ENCODE measurements at places on chromosomes 6 and 20.

DNA sequence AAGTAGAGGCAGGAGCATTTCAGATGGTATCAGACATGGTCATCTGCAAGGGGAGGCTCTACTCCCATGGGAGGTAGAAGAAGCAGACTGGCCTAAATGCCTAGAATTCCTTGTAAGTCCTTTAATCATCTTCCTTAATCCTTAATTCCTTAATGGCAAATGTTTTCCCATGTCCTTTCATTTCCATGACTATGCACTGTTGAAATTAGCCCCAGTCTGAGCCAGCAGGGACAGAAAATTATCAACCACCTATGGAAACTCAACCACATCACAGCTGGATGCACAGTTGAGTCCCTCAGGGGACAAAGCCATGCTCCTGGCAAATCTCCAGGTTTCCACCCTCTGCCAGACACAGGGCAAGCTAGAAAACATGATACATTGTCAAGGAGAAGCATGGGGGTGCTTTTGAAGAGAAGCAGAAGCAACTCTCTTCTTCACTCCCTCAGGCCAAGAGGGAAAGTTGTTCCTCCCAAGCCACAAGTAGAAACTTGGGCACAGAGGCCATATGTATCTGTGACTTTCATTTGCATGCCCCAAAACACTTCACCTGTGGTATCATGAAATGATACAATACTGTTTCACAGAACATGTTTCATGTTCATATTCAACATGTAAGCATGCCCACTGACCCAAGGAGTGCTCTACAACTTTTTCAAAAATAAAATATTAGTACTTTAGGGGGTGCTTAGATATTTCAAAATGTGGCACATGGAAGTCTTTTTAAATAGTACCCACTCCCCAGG, 683.6 kb downstream of the KIF16B start:
- DNase-seq = no peak

DNA sequence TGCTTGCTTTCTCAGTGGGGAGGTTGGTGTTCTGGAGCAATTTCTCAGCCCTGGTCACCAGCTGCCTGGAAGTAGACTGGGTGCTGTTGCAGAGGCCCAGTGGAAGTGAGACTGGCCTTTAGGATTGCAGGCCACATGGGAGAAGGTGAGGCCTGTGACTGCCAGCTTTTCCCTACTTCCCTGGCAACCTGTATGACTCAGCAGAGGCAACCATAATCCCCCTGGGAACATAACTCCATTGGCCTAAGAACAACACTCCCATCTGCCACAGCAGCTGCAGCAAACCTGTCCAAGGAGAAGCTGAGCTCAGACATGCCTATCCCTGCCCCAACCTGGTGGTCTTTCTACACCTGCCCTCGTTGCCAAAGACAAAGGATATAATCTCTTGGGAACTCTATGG, 473.5 kb upstream of the SPTLC3 start:
- no peak for DNase-seq

DNA sequence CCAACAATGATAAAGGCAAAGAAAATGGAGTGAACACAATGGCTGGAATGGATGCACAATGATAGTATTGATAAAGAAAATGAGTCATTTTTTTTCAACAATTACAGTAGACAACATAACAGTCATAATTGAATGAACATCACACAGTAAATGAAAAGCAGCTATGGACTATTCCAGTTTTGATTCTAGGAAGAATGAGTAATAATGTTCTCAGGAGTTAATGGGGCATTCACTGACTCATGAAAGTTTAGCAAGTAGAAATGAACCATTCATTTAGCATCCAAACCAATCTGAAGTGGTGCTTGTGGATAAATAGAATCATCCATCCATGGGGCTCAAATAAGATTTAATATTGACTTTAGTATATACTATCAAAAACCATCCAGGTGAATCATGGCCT, 1029.5 kb upstream of the GJE1 start:
- no peak for DNase-seq

GRCh38 chr6:54810147-54810546, 36.4 kb upstream of the FAM83B start:
- no peak for DNase-seq

DNA sequence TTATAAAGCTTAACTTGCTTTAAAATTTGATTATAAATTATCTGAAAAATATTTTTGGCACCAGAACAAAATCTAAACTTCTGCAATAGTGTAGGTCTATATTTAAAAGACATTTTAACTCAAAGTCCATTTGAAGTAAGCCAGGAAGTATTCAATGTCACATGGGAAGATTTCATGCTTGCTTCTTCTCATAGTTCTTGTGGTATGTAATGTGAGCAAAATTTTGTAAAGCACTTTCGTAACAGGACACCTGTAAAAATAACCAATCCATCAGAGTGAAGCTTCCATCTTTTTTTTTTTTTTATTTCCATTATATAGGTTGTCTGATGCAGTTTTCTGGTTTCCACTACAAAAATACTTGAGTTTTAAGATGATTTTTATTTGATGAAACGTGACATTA, 386.1 kb downstream of the LAMA2 start:
- no peak for DNase-seq

DNA sequence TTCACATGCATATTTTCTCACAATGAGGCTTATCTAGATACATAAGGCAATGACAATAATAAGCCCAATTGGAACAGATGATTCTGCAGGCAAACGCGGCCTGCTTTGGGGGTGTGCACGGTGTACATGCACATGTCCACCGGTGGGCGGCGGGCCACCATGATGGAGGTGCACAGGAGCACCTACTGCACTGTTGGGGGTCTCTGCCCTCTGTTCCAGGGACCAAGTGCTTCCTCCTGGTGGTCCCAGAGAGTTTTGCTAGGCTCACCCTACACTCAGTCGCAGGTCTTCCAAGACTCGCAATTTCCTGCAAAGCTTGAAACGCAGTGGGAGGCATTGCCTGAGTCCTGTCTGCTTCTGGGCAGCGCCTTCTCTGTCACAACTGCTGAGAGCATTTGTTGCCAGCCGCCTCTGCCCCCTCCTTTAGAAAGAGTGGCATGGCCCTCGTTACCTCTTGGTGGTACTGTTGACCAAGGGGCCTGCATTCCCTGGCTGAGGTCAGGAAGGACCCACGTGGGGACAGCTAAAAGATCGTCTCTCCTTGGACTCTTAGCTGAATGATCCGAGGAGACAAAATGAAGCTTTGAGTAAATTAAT, 135.3 kb downstream of the ERMARD start:
- peak; percentile 21 for DNase-seq

- DNase-seq = no peak
Observed at GRCh38 chr20:20772497-20773085, 60.1 kb upstream of the RALGAPA2 start.

DNA sequence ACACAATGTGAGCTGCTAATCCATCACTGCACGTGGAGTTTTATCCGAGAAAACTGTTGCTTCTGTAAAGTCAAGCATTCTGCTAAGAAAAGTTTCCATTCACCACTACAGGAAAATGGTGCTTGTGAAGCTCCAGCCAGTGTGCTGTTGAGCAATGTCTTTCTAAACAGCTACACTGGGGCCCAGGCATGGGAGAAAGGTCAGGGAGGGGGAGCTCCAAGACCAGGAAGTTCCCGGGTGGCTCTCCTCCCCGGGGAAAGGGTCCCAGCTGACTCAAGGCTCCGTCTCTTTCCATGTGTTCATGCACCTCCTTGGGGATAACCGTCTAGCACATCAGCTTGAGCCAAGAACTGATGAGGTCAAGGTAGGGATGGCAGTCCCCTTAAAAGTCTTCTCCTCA, 20.5 kb downstream of the RPP40 start:
- no peak for DNase-seq

- no peak for DNase-seq
Observed at GRCh38 chr6:40479706-40480105, 107.5 kb downstream of the LRFN2 start.

DNA sequence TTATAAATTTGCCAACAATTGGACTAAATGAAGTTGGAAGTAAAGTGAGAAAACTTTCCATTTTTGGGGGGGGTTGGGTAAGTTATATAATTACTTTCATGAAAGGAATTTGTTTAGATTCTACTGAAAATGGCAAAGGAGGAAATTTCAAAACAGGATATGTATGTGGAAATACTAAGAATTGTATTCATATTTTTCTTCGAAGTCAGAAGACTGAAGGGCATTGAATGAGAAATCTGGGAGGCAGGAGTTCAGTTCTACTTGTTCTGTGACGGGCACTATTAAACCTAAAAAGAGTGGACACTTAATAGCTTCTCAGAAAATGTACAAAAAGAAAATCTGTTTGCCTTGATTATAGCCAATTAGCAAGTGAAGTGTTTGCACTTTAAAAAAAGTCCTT, 114.7 kb downstream of the PRIM2 start:
- DNase-seq = no peak

DNA sequence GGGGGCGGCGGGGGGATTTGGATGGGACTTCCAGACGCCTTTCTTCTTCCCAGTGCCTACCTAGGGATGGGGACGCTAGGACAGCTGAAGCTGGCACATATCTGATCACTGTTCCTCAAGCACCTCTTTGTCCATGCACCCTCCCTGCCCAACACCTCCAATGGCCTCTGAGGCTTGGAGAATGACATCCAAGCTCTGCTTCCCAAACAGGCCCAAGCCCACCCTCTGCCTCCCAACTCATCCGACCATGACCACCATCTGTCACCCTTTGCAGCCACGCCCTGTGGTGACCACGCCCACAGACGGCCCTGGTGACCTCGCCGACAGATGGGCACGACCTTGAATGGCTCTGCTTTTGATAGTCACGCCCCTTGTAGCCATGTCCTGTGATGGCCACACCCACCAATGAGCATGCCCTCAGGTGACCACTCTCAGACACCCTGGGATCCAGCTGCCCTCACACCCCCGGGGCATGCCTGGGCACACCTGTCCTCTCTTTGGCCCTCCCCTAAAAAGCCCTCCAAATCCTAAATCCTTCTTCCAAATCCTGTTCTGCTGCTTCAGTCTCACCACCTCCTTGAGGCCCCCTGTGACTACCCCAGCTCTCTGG, 51.0 kb downstream of the SSR1 start:
- DNase-seq = no peak

- DNase-seq = no peak
Observed at GRCh38 chr20:664151-664550, 11.2 kb upstream of the SRXN1 start.

DNA sequence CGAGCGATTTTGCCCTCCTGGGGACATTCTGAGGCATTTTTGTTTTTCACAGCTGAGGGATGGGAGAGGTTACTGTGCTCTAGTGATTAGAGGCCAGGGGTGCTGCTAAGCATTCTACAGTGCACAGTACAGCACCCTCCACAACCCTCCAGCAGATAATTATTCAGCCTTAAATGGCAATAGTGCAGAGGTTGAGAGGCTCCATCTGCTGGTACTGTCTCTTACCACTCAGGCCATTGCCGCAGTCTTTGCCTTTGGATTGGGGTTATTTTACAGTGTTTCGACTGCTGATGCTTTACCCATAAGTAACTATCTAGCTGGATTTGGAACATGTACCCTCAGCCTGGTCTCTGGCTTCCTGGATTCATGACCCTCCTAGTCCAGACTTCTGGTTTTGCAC, 705.3 kb downstream of the KIF16B start:
- DNase-seq = no peak

DNA sequence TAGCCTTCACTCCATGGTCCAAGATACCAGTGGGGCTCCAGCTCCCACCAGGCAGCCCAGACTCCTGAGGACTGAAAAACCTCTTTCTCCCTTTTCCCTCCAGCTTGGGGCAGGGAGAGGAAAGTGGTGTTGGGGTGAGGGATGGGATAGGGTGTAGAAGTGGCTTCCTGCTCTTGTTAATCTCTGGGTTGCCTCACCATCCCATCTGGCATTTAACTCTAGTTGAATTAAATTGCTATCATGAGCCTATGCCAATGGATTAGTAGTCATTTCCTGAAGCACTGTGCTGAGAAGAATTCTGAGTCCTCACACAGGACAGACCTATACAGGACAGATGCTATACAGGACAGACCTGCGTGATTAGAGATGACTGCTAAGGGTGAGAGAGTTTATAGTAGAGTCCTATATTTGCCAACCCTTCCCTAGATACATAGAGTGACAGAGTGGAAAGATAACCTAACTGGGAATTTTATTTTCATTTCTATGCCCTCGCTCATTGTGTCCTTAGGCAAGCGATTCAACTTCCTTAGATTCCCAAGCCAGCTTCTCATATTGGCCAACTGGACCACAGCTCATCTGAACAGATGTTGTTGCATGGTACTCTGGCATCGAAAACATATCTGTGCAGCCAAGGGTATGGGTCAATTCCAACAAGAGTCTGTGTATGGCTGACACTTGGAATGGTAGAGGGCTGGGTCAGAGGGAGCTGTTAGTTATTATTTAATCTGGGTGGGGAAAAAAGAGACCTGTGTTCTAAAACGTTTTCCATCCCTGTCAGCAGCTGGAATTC, 42.8 kb downstream of the MCHR2 start:
- DNase-seq = no peak

DNA sequence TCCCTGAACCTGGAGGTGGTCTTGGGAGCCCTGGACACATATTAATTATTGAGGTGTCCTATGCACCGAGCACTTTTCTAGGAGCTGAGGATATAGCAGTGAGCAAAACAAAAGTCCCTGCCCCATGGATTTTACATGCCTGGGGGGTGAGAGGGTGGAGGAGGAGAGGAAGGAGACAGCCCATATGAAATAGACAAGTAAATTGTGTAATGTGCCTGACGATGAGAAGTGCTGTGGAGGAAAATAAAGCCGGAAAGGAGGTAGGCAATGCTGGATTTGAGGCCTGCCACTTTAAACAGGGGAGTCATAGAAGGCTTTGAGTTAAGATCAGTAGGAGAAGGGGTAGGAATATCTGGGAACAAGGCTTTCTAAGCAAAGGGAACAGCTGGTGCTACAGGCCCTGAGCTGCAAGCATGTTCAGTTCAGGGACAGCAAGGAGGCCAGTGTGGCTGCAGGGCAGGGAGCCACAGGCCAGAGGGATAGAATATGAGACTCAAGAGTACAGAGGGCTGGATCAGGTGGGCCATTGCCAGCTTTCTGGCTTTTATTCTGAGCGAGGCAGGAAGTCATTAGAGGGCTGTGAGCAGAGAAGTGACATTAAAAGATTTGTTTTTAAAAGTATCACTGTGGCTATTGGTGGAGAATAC, 19.1 kb upstream of the MYLIP start:
- no peak for DNase-seq

All from mesothelial cell of epicardium (in vitro differentiated cells).